ENCODE measurements at places on chromosomes 2 and 18. TPM values are rescaled to one million over a fixed set of nuclear protein-coding genes. Genes with fewer than 3 reads are reported as not detected.

LPIN2 gene
- 73.6 TPM for total RNA-seq

UPP2 gene
- total RNA-seq, result not detected

GNAL gene
- 0.62 TPM for total RNA-seq

DSG1 gene
- total RNA-seq, result not detected

GCG gene
- total RNA-seq, result not detected

- DNase-seq, result no peak
Observed at GRCh38 chr2:121095257-121096080, 189.5 kb downstream of the TFCP2L1 start.

- no peak for DNase-seq
Observed at GRCh38 chr2:213046431-213046830, 105.0 kb downstream of the IKZF2 start.

DNA sequence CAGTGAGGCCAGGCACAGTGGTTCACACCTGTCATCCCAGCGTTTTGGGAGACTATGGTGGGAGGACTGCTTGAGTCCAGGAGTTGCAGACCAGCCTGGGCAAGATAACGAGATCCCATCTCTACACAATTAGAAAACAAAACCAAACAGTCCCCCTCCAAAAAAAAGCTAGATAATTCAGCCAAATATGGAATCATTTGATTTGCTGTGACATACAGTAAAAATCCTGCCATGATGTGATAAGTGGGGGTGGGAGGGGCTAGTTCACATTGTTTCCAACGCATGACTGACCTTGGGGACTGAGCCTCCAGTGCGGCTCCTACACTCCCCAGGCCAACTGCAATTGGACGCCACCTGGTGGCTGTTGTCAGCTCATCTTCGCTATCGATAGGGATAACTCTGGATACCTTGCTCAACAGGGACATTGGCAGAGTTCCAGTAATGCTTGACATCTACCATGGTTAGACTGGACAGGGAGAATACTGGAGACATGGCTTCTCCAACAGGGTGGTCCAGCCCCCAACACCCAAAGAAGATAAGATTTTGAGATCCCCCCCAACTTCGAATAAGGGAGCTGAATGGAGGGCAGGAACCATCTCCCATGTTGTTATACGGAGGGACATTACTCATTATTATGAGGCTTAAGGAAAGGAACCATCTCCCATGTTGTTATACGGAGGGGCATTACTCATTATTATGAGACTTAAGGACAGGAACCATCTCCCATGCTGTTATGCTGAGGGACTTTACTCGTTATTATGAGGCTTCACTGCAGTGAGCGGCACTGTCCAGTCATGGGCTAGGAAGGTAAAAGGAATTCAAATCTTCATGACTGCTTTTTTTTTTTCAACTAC is 135.9 kb downstream of the TGIF1 start:
- DNase-seq, result peak; percentile 48

- no peak for DNase-seq
Observed at GRCh38 chr2:44441200-44441599, 79.5 kb downstream of the CAMKMT start.

DNA sequence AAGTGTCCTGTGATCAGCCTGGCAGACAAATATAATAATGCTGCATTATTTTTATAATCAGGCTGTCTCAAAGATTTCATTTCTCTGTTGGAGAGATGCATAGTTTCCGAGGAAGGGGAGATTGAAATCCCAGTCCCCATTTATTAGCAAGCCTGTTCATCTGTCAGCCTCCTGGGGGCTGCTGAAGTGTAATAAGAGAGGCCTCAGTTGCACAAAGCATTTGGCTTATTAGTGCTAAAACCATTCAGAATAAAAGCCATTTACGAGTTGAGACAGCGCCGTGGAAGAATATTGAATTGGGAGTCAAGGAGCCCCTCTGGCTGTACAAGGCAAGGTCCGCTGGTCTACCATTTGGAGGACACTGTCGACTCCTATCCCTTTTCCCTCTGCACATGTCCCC is 6.1 kb downstream of the GPR39 start:
- no peak for DNase-seq

- no peak for DNase-seq
Observed at GRCh38 chr2:41722668-41723369, 325.0 kb upstream of the PKDCC start.

- DNase-seq, result no peak
Observed at GRCh38 chr2:154261473-154262027, 389.8 kb downstream of the GALNT13 start.

GRCh38 chr2:216837740-216838139 is 22.1 kb downstream of the TNP1 start:
- DNase-seq, result no peak

DNA sequence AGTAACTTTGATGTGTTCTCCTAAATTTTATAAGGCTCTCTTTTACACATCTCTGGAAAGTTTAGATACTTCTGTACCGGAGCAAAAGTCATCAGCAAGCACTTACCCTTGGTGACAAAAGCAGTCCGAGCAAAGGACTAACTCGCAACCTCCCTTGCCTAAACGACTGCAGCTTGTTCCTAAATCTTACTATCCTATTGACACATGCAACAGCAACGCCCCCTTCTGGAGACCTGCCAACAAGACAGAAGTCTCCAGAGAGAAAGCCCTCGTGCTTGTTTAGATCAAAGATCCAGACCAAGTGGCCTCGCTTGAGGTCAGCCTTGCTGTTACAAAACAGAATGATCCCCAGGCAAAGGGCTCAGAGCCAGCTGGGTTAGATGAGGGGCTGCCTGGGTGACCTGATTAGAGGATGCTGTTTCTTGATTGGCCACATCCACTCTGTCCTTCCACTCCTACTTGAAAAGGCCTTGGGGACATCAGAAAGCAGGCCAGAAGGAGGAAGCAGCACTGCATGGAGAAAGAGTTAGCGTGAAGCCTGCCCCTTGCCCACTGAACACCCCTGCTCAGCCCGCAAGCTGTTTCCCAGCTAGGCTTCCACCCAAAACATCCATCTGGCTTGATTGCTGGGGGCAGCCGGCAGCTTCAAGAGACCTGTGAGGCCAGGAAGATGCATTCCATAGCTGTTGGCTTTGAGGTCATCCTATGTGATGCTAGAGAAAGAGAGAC is 94.3 kb downstream of the HNRNPLL start:
- DNase-seq, result peak; percentile 71

DNA sequence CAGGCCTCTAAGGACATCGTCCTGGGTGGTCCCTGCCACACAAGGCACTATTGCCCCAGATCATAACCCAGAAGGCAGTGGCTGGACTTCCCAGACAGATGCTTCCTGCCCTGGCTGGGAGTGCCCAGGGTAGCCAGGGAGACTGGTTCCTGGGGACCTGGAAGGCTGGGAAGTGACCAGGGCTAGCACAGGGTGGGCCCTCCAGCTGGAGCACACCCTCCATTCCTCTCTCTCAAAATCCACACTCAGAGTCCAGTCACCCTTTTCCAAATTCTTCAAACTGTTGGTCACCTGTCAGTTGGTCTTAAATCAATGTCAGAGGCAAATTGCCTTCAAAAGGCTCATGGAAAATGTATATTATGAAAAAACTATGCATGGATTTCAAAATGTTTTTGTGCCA is 11.6 kb upstream of the TUBB6 start:
- DNase-seq, result no peak

DNA sequence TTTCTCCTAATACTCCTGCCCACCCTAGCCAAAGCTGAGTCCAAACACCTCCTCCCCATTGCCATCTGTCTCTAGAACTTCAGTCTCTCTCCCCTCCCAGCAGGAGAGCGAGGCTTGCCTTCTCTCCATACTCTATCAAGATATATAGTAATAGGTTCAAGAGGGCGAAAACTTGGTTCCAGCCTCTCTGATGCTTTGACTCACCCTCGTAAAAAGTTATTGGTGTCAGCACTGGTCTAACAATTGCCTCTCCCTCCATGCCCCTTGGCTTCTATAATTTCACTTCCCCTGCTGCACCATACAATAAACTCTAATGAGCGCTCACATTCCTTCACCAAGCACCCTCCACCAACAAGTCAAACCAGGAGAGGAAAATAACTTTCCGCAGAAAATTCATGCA is 797.3 kb downstream of the BCL11A start:
- no peak for DNase-seq

DNA sequence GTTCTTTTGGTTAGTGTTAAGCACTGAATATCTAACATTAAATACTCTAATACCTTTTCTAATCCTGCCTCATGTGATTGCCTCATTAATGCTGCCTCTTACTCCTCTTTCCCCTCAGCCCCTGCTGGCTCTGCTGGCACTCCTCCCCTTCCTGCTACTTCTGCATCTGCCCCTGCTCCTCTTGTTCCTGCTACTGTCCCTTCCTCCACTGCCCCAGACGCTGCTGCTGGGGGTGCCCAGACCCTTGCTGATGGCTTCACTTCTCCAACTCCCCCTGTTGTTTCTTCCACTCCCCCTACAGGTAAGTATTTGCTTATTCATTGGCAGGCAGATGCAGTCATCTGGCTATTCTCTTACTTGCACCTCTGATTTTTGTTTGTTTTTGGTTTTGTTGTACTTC is 68.5 kb downstream of the ABI2 start:
- no peak for DNase-seq

DNA sequence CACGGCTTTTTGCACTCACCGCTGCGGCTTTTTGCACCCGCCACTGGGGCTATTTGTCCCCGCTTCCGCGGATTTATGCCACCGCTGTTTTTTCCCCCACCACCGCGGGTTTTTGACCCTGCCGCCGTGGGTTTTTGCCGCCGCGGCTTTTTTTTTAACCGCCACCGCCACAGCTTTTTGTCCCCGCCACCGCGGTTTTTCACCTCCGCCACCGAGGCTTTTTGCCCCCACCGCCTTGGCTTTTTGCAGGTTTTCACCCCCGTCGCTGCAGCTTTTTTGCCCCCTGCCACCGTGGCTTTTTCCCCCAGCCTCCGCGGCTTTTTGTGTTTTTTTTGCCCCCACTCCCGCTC is 2796.7 kb upstream of the TEKT4 start:
- no peak for DNase-seq

GRCh38 chr2:7943446-7943845 is 738.4 kb upstream of the ID2 start:
- no peak for DNase-seq

- no peak for DNase-seq
Observed at GRCh38 chr18:51862051-51862715, 477.8 kb upstream of the DCC start.

- DNase-seq, result no peak
Observed at GRCh38 chr2:23383100-23383499, 1.9 kb upstream of the KLHL29 start.

GRCh38 chr2:36480636-36481035 is 117.3 kb downstream of the FEZ2 start:
- no peak for DNase-seq

DNA sequence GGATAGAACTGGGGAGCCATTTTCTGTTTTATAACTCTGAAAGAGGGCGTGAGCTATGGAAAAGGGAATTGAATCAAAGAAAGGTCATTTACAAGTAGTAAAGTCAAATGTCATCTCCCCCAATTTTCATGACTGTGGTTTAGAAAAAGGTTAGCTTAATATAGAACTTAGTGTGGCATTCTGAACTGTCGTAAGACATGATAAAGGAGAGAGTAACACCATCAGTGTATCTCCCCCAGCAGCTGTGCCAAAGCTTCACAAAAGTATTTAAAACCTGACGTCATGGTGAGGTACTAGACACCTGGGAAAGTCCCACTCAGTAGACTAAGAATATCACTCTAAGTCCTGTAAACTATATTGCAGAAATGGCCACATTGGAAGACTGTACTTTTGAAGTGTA is 5.8 kb upstream of the IKZF2 start:
- DNase-seq, result peak; percentile 31

- no peak for DNase-seq
Observed at GRCh38 chr2:240338274-240338673, 97.2 kb upstream of the GPC1 start.
